ENCODE measurements at places on chromosomes 7 and 10. TPM values are rescaled to one million over a fixed set of nuclear protein-coding genes. Genes with fewer than 3 reads are reported as not detected.

Gene TMEM140
- 0.97 TPM for total RNA-seq

Gene GBX1
- not detected for total RNA-seq

Gene SORBS1
- total RNA-seq, result 0.63 TPM

Gene MYH16
- total RNA-seq, result 0.81 TPM

Gene KCNIP2
- total RNA-seq, result 0.98 TPM
